ENCODE measurements at places on chromosomes 6 and 20.

DNA sequence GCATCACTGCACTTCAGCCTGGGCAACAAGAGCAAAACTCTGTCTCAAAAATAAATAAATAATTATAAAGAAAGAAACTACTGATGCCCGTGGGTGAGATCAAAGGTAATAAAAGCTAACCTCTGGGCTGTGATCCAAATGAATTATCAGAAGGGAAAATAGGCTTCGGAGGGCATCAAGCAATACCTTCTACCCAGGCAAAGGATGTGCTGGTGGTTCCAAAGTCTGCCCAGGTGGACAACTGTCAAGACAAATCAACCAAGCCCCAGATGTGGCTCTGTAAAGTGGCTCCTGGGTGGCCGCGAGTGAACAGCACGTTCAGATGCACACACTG is 95.6 kb downstream of the SCML4 start:
- no peak for DNase-seq

- no peak for DNase-seq
These were observed 92.4 kb upstream of the SHLD1 start for GRCh38 chr20:5657876-5658200.

- no peak for DNase-seq
These were observed 2.4 kb downstream of the FLRT3 start for GRCh38 chr20:14335052-14335451.

- no peak for DNase-seq
These were observed 1.5 kb downstream of the HTR1E start for GRCh38 chr6:86938814-86939213.

- DNase-seq: no peak
These were observed 34.0 kb upstream of the BMP6 start for GRCh38 chr6:7691675-7692452.

GRCh38 chr20:56069016-56069415 is 63.7 kb upstream of the CBLN4 start:
- no peak for DNase-seq

- DNase-seq: no peak
These were observed 155.7 kb downstream of the CARMIL1 start for GRCh38 chr6:25434921-25435320.

GRCh38 chr6:140360651-140361050 is 986.2 kb upstream of the CITED2 start:
- DNase-seq: no peak

- peak; percentile 23 for DNase-seq
These were observed 855 bp upstream of the GFOD1 start for GRCh38 chr6:13488015-13488895.

- DNase-seq: no peak
These were observed 25.7 kb downstream of the OVOL2 start for GRCh38 chr20:18031888-18032509.

DNA sequence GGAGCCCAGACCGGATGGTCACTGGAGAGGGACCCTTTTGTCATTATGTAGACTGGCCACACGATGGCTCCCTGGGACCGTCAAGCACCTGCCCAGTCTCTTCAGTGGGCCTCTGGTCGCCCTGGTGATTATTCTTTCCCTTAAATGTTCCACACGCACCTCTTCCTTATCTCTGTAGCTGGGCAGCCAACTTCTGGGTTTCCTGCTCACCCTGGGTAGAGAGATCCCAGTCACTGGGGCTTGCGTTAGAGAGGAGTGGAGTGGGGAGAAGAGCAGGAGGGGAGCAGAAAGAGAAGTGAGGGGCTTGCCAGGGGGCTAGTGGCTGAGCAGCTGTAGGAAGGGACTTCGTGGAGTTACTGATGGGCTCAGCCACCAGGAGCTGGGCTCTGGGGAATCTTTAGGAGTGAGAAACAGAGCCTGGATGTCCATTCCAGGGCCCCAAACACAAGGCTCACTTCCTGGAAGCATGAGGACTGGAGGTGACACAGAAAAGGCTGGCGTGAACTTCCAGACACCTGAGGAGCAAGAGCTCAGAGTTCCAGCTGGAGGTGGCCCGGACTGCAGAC is 150.1 kb downstream of the DHX35 start:
- peak; percentile 70 for DNase-seq

- no peak for DNase-seq
These were observed 244.9 kb downstream of the DHX35 start for GRCh38 chr20:39206899-39207564.

DNA sequence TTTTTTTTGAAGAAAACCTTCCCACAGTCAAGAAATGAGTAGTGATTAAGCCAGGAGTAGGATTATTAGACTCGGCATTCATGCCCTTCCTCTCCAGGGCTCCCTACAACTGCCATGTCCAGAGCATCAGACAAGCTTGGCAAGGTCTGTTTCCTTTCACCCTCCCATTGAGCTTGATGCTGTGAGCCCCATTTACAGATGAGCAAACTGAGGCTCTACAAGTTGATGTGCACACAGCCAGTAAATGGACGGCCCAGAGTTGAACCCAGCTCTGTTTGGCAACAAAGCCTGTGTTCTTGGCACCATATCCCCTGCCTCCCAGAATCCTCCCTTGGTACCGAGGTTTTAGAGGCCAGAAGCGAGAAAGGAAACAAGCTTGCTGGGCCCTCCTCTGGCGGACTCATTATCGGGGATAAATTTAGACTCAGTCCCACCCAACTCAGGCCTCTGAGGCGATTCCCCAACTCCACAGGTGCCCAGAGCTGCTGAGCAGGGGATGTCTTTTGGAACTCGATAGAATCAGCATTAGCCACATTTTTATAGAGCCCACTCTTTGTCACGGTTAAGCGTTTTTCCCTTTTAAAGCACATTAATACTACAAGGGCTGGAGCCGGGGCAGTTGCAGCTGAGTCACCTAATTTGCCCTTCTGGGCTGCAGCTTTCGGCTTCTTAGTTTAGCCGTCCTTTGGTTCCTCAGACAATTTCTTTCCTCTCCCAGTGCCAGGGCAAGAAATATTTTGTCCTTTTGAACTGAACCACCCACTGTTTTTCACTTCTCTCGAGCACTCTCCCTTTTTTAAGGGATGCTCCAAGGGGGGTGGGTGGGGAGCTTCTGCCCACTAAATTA is 23.0 kb upstream of the NFATC2 start:
- no peak for DNase-seq

DNA sequence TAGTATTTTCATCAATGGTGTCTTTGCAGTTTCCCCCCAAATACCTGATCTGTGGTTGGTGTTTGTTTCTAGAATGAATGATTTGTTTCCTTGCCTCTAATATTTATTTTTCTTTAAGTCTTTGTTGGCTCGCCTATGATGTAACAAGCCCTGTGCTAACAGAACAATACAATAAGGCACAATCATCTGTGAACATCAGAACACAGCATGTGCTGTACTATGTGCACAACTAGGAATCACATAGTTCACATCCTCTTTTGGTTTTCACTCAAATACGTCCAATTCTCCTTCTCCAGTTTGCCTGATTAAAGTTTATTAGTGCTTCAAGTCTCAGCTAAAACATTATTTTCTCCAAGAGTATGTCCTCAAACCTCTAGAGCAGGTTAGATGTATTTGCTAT is 613.1 kb downstream of the EPHA7 start:
- no peak for DNase-seq

- DNase-seq: no peak
These were observed 23.3 kb downstream of the CST5 start for GRCh38 chr20:23856226-23856625.

DNA sequence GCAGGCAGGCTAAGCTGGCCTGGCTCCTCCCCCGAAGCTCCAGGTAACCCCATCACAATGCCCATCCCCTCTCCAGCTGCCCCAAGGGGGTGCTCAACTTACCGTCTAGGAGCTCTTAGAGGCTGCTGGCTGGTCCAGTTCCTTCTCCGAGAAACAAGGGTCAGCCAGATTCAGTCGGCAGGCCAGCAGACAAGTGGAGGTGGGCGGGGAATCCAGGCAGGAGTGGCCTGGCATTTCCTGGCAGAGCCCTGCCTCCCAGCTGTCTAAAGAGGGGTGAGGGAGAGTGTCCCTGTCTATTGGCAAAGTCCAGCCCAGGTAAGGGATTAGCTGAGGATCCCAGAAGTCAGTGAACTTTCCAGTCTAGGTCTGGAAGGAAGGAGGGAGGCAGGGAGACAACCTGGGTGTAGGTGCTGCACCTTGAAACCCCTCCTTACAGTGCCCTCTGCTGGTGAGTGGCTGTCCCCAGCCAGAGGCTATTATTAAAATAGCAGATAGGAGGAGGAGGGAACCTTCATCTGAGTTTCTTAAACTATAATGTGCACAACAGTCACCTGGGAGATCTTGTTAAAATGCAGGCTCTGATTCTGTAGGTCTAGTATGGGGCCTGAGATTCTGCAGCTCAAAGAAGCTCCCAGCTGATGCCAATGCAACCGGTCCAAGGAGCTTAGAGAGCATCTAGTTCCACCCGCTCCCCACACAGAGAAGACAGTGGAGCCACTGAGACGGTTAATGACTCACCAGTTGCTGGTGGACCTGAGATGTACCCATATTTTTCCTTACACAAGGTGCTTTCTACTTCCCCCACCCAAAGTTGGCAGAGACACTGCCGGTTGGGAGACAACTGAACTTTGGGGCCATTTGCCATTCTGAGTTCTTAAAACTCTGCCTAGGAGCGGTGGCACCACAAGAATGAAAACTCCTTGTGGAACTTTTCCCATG is at the start of gene UNC5CL:
Gene UNC5CL (minus strand): TSS at position 162 of the 939 bp plus-strand sequence. CDS start 4,147 bp downstream, outside the sequence.
- peak; percentile 66 for DNase-seq

GRCh38 chr6:158969148-158969547 is 30.9 kb downstream of the RSPH3 start:
- DNase-seq: no peak

Data from BE2C (cell line).